ENCODE measurements at places on chromosomes 1 and 21. TPM values are rescaled to one million over a fixed set of nuclear protein-coding genes. Genes with fewer than 3 reads are reported as not detected.

- DNase-seq = no peak
These were observed 259.9 kb downstream of the FOXD2 start for GRCh38 chr1:47697616-47698335.

GRCh38 chr1:36643371-36644270 is 160.9 kb upstream of the CSF3R start:
- no peak for DNase-seq

GRCh38 chr1:19511116-19511515 is 25.8 kb upstream of the CAPZB start:
- DNase-seq = no peak

GRCh38 chr1:65174585-65174984 is 26.6 kb downstream of the AK4 start:
- DNase-seq = no peak

- DNase-seq = no peak
These were observed 2.4 kb downstream of the CCN1 start for GRCh38 chr1:85582687-85583591.

DNA sequence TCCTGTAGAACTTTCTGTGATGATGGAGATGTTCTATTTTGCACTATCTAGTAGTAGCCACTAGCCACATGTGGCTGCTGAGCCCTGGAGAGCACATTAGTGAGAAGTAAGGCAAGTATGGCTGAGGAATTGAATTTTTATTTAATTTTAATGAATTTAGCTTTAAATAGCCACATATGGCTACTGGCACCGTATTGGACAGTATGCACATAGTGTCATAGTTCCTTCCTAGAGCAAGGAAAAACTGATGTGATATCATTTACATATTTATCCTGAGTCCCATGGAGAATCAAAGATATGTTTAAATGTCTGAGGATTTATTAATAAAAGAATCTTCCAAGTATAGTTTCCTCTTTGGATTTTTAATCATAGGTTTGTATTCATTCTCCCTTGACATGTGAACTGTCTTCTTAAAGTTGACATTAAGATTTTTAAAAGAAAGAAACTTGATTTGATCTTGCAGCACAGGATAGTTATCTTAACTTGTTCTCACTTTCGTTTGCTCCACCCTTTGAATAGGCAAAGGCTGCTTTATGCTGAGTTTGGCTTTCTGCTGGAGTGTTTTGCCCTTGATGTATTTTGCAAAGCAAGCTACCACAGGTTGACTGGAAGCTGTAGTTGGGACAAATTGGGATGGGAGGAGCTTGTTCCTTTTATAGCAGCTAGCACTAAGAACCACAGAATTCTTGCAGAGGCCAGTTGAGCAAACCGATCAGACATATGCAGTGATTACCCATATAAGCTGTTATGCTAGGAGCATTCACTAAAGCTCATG is 129.7 kb downstream of the VPS13D start:
- DNase-seq = no peak

DNA sequence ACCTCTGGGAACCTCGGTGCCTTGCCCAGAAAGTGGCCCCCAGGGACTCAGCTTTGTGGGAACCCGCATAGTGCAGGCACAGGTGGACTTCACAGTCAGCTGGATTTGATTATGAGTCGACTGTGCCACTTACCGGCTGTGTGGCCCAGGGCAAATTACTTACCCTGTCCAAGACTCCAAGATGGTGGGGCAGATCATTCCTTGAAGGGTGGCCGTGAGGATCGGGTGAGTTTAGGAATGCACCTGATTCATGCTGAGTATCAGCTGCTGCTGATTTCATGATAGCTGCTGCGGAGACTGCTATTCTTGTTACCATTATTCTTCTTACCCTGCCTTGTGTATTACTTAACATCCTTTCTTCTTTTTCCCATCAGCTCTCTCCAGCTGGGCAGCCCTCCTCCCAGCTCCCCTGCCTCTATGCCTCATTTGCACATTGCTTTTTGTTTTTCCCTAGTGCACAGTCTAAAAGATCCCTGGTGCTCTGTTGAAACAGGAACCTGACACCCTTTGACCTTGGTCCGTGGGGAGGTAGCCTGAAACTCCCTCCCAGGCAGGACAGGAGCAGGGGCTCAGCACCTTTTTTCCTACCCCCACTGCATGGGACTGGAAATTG is 40.5 kb upstream of the FHAD1 start:
- no peak for DNase-seq

GRCh38 chr1:145992958-145993617 is 3.3 kb downstream of the TXNIP start:
- no peak for DNase-seq

DNA sequence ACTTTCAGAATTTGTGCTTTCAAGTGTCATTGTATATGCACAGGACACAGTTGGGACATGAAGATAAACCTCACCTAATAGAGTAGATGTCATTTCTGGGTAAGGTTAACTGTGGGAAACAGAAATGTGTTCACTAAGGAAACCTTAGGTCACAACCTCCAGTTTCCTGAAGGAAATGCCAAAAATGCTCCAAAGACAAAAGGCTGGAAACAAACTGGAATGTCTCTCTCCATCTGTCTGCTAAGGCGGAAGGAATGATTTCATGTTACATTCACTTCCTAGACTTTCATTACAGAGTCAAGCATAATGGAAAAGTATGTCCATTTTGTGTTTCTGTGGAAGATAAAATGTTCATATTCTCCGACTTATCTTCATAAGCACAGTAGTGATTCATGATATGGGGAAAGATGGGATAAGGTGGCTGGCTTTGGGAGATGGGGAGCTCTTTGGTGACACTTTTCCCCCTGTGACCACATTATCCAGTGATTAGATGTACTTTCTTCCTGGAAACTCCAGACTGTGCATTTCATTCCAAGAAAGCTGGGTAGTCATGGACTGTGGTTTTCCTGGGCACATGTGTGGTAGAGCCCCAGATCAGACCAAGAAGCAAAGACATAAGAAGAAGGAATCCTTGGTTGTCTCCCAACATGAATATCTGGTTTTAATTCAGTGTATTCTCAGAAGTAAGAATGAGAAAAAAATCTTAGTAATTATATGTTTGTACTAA is 5.7 kb downstream of the S1PR1 start:
- no peak for DNase-seq

DNA sequence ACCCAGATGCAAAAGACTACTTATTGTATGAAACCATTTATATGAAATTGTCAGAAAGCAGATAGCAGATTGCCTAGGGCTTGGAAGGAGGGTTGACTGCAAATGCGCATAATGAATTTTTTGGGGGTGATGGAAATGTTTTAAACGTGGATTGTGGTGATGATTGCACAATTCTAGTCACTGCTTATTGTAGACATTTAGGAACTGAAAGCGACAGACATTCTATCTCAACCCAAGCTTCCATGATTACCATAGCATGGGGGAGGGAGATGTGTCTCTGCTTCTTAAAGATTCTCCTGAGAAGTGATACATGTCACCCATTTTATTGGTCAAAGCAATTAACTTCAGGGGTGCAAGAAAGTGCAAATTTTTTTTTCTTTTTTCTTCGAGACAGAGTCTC is 2.8 kb upstream of the MTF2 start:
- no peak for DNase-seq

DNA sequence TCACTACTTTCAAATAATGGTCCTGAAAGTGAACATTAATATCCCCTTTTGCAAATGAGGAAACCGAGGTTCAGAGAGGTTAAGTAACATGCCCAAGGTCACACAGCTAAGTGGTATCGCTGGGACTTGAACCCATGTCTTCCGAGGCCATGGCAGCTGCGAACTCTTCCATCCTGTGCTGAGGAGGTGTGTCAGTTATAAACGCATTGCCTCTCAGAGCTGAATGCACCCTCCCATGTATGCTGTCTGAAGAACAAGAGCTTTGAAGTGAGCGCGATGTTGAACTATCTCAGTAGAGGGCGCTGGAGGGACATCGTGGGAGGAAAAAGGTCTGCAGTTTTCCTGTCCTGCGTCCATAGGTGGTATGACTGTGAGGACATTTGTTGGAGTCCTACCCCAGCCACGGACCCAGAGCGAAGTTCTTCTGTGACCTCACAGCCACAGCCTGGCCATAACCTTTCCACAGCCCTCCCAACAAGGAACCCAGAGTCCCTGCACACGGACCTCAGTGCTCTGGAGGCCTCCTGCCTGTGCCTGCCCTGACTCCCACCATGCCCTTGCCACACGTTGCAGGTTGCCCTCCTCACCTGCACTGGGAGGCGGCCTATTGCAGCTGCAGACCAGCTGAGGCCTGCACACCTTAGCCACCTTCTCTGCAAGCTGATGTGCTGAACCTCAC is 7.5 kb downstream of the MYOC start:
- no peak for DNase-seq

DNA sequence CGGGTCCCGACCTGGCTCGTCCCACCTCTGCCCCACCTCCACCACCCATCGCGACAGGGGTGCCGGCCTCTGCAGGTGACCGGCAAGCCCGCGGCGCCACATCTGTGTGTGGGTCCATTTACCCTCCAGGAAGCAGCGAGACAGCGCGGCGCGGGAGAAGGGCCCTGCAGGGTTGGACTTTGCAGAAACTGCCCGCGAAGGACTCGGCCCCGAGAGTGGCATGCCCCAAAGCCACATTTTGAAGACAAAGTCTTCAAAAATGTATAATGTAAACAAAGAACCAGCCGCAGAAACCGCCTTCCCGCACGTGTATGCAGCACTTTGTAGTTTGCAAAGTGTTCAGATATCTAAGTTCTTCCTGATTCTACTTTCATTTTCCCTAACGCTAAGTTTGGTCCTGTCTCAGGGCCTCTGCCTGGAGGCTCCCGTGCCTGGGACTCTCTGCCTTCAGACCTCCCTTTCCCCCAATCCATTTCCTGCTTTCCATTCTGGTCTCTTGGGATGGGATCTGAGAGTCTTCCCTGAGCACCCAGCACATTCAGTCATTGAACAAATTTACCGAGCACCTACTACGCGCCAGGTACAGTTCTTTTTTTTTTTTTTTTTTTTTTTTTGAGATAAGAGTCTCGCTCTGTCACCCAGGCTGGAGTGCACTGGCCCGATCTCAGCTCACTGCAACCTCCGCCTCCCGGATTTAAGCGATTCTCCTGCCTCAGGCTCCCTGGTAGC is 524 bp upstream of the TMCO4 start:
- DNase-seq = no peak

DNA sequence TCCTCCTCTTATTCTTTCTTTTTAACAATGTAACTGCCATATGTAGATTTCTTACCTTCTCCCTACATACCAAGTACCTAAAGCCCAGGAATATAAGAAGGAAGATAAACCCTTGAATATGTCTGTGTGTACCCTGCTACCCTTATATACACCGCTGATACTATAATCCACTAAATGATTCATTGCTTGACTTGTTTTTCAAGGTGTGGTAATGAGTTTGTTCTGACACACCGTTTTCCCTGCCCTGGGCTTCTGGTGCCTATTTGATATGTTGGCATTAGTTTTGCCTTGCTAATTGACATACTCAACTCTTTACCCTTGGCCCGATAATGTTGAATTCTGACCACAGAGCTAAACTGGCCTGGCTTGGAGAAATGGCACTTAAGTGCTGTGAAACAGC is 64.3 kb downstream of the IL23R start:
- no peak for DNase-seq

DNA sequence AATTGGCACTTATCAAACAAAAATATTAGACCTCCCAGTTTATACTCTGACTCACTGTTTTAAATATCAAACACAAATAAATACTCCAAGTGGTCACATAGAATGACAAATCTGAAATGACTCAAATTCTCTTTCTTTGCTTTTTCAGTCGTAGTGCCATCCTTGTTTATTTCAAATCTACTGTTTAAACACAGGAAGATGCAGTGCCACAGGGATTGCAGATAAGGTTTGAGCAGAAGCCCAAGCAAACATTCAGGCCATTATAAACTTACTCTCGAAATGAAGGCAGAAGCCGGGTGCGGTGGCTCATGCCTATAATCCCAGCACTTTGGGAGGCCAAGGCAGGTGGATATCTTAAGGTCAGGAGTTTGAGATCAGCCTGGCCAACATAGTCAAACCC is 255.4 kb upstream of the PLXNA2 start:
- DNase-seq = no peak

GRCh38 chr1:84853741-84854721 is 39.0 kb downstream of the LPAR3 start:
- no peak for DNase-seq

DNA sequence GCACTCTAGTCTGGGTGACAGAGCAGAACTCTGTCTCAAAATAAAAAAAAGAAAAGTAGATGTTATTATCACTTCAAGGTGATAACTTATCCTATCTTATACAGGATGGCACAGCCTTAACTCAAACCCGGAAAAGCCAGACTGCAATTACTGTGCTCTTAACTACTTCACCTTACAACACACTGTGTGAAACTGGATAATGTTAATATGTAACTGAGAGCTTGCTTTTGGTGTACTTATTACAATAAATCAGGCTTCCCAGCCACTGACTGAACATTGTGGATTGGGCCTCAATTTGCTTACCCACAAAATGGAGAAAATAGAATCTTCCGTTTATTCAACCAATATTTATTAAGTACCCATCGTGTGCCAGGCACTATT is 1.4 kb downstream of the ORC1 start:
- DNase-seq = no peak

DNA sequence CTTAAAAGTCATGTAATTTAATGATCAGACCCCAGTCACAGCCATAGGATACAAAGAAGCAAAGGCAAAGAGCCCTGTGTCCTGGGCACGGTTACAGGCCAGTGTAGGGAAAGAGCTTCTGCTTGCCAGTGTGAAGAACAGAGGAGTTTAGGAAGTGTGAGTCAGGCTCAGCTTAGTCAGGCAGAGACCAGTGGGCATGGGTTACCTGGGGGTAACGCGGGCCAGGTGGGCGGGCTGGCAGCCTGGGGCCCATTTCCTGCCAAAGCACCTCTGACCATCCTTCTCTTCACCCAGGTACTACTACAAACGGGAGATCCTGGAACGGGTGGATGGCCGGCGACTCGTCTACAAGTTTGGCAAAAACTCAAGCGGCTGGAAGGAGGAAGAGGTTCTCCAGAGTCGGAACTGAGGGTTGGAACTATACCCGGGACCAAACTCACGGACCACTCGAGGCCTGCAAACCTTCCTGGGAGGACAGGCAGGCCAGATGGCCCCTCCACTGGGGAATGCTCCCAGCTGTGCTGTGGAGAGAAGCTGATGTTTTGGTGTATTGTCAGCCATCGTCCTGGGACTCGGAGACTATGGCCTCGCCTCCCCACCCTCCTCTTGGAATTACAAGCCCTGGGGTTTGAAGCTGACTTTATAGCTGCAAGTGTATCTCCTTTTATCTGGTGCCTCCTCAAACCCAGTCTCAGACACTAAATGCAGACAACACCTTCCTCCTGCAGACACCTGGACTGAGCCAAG is 4.7 kb downstream of the ELF3 start:
- DNase-seq = no peak

Gene KPRP
- not detected for total RNA-seq

Gene NBPF4
- not detected for total RNA-seq

Gene NUAK2
- total RNA-seq = 4.5 TPM

Gene OR2T11
- total RNA-seq = not detected

Gene MR1
- total RNA-seq = 4.3 TPM

Gene KRTAP19-1
- not detected for total RNA-seq

Gene AGMAT
- total RNA-seq = 0.19 TPM

Gene FAM110D
- total RNA-seq = not detected

Gene RGS1
- not detected for total RNA-seq

Gene CLCNKB
- total RNA-seq = 0.34 TPM

Gene GRIK3
- not detected for total RNA-seq
